ENCODE measurements at places on chromosomes 4 and X.

GRCh38 chrX:85620466-85620865 is 241.0 kb upstream of the POF1B start:
- DNase-seq: no peak

DNA sequence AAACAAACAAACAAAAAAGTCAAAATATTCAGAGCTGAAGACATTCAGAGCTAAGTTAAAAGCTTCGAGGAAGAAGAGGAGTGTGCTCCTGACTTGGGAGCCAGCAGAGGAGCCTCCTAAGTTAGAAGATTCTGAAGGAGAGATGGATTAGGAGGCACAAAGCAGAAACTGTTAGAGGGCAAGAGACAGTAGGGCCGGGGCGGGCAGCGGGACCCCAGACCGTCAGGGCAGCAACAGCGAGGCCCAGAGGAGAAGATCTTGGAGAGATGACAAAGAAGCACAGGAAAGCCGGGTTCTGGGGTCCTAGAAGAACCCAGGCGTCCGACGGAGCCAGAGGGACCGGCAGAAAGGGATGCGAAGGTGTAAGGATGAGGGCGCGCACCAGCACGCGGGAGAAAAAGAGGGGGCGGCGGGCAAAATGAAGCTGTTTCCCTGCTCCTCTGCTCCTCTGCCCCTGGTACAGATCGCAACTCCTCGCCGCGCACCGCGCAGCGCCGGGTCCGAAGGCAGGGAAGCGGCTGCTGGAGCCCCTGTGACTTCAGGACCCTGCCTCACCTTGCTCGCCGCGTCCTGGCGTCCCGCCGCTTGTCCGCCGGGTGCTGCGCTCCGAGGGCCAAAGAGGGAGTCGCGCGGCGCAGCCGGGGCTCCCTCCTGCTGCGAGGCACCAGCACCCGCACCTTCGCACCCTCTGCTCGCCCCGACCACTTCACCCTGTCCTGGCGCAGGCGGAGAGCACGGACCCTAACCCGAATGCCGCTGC is 477 bp downstream of the KLHL13 start:
- peak; percentile 25 for DNase-seq

- DNase-seq: no peak
These were observed 56.1 kb downstream of the CNGA2 start for GRCh38 chrX:151790481-151791160.

GRCh38 chr4:103754844-103755243 is 35.1 kb upstream of the TACR3 start:
- DNase-seq: peak; percentile 6

GRCh38 chr4:60981534-60981933 is 218.6 kb upstream of the ADGRL3 start:
- DNase-seq: no peak

Data from NCI-H1105 (cell line).